ENCODE measurements at places on chromosomes 3 and 15.

DNA sequence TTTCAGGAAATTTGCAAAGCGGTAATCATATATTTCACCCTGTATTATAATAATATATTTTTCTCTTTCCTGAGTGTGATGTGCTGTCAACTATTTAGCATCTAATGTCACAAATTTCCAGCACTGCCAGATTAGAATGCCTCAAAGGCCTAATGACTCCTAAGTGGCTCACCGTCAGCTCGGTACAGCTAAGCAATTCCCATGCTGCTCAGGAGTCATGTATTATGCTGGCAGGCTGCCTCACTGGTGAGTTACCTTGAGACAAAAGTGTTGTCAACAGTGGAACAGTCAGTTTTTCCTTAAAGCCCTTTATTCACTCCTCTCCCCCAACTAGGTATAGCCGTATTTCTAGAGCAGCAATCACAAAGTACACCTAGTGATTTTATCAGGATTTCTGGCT is 83.6 kb downstream of the NSUN3 start:
- DNase-seq: peak; percentile 14

GRCh38 chr3:153885359-153885758 is 235.8 kb upstream of the ARHGEF26 start:
- no peak for DNase-seq

- peak; percentile 45 for DNase-seq
Observed at GRCh38 chr3:52704611-52705437, 767 bp downstream of the GLT8D1 start.

- DNase-seq: peak; percentile 40
Observed at GRCh38 chr15:80585544-80586018, 109.5 kb upstream of the ABHD17C start.

DNA sequence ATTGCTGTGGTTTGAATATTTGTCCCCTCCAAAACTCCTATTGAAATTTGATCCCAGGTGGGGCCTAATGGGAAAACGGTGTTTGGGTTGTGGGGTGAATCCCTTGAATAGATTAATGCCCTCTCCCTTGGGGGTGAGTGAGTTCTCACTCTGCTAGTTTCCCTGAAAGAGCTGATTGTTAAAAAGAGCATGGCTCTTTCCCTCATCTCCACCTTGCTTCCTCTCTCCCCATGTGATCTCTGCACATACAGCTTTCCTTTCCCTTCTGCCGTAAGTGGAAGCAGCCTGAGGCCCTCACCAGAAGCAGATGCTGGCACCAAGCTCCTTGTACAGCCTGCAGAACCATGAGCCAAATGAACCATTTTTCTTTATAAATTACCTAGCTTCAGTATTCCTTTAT is 394.9 kb upstream of the WNT5A start:
- DNase-seq: no peak

DNA sequence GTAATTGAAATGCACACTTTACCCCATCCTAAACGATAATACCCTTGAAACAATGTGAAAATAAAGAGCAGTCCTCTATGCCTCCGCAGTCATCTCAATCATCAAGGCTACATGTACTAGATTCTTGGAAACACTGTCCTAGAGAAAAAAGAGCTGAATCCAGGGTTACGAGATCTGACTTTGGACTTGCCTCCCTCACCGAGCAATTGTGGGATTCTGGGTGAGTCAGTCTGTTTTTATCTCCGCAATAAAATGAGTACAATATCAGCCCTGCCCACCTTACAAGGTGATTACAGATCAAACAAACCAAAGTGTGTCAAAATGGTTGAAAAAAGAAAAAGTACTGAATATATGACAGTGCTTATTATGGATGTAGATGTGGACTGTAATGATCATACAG is 152.3 kb upstream of the SNTN start:
- DNase-seq: no peak

GRCh38 chr3:141055136-141055535 is 4.0 kb downstream of the SPSB4 start:
- no peak for DNase-seq

- DNase-seq: no peak
Observed at GRCh38 chr3:167653760-167654159, at the start of gene WDR49. WDR49 (minus strand) TSS chr3:167653942; CDS start chr3:167653425, 517 bp downstream.

- DNase-seq: no peak
Observed at GRCh38 chr15:61989667-61990066, 70.6 kb downstream of the VPS13C start.

DNA sequence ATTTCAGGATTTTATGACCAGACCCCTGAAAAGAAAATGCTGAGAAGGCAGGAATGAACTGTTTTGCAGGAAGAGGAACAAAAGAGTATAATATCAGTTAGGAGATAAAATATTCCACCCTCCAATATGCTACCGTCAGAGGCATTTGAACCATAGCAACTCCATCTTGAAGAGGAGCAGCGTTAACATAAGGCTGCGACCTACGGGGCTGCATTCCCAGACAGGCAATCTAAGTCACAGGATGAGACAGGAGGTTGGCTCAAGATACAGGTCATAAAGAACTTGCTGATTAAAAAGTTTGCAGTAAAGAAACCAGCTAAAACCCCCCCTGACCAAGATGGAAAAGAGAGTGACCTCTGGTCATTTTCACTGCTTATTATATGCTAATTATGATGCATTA is 22.9 kb downstream of the CCDC39 start:
- no peak for DNase-seq

DNA sequence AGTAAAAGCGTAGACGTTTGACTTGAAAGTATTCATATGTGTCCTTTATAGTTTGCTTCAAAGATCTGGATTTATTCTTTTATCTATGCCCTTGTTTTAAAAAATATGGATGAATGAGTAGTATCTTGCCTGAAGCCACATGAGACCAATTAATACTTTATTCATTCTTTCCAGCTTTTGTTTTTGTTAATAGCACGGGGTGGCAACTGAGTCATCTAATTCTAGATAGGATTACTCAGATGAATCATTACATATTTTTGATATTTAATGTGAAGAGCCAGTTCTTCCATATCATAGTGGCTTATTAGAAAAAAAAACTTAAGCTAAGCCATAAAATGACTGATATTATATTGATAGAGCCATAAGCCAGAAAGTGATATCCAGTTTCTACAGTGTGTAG is 121.9 kb downstream of the BBX start:
- no peak for DNase-seq

- no peak for DNase-seq
Observed at GRCh38 chr3:61996366-61996765, 377.0 kb downstream of the FEZF2 start.

GRCh38 chr15:69573815-69574475 is 121.3 kb downstream of the RPLP1 start:
- peak; percentile 61 for DNase-seq

GRCh38 chr3:187746059-187746441 is 782 bp upstream of the BCL6 start:
- DNase-seq: no peak

DNA sequence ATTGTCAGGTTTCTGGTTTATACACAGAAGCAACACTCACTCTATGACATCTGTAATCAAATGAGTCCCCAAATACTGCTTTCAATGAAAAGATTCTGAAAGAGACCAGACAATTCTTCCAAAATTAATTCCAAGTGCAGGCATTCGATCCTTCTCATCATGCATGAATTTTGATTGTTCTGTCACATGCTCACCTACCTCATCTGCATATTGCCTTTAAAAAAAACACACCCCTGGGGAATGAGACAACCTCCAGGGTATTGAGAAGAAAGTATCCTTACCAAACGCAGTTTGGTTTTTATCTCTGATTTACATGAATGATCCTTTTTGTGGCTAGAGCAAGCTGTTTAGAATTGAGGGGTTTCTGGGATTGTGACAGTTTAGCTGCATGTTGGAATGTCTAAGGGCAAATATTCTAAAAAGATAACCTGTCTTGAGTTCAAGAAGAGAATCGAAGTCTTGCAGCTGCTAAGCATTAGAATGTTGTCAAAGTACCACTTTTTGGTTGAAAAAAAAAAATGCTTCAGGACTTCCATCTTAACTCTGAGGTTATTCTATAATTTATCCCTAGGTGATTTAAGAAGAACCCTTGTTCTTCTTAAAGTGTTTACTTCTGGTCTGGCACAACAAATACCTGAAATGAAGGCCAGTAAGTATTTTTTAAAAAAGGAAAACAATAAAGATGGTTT is 653.1 kb downstream of the RBMS3 start:
- DNase-seq: no peak

DNA sequence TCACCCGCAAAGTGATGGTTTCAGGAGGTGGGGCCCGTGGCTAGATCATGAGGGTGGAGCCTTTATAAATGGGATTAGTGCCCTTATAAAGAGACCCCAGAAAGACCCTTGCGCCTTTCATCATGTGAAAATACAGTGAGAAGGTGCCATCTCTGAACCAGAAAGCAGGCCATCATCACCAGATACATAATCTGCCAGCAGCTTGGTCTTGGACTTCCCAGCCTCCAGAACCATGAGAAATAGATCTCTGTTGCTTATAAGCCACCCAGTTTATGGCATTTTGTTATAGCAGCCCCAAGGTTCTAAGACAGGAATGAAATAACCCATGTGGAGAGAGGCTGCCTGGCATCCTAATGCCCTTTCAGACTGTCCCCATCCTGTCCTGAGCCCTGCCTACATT is 127.8 kb upstream of the SMAD3 start:
- DNase-seq: no peak

GRCh38 chr3:114127517-114127916 is 51.3 kb downstream of the DRD3 start:
- no peak for DNase-seq

- no peak for DNase-seq
Observed at GRCh38 chr3:195003006-195003892, 267.7 kb downstream of the XXYLT1 start.

GRCh38 chr3:141454054-141454453 is 32.8 kb upstream of the RASA2 start:
- DNase-seq: no peak

- DNase-seq: no peak
Observed at GRCh38 chr3:133413161-133414020, 13.5 kb downstream of the BFSP2 start.

GRCh38 chr3:14137445-14137844 is 12.6 kb downstream of the TMEM43 start:
- peak; percentile 80 for DNase-seq

DNA sequence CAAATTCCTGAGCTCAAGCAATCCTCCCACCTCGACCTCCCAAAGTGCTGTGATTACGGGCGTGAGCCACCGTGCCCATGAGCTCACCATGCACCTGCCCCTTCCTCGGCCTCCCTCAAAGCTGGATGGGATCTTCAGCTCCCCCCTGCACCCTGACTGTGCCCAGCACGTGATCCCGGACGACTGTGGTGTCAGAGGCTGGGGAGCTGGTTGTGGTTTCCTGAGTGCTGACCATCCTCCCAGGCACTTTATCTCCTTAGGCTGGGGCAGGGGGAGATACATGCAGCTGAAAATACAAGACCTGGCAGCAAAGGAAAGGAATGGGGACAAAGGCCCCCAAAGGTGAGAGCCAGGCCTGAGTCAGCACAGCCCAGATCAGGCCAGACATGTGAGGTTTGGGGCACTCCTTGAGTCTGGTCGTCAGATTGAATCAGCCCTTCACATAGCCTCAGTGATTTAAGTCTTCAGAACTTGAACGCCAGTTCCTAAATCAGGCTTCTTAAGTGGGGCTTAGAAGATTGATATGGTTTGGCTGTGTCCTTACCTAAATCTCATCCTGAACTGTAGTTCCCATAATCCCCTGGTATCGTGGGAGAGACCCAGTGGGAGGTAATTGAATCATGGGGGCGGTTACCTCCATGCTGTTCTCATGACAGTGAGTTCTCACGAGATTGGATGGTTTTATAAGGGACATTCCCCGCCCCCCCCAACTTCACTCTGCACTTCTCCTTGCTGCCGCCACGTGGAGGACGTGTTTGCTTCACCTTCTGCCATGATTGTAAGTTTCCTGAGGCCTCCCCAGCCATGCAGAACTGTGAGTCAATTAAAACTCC is 35.8 kb downstream of the PRKCD start:
- DNase-seq: peak; percentile 17

DNA sequence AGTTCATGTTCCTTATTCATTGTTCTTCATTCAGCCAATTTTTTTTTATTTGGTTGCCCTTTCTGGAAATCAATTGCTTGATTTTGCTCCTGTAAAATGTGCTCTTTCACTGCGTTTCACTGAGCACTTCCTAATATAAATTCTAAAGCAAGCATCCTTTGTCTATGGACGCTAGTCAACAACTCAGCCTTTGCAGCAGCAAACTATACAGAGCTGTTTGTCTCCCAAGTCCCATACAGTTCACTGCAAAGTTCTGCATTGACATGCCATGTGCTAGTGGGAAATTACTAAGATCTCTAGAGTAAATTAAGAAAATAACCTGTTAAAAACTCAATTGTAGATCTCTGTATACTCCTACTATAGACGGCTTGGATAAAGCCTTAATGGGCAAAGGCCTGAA is 130.1 kb upstream of the BHLHE40 start:
- no peak for DNase-seq

DNA sequence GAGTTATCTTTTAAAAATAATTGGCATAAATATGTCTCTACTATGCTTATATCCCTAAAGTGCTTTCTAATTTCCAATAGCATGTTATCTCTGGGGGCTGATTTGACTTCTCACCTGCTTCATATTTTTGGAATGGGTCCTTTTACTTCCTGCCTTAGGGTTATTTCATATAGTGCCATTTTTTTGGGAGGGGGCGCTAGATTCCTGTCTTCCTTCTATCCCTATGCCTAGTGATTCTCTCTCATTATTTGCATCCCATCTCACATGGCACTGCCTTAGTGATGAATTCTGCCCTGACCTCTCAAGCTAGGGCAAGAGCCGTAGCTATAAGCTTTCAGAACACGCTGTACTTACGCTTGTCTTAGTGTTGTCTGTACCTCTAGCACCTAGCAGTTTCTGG is 150.3 kb upstream of the SLITRK3 start:
- no peak for DNase-seq

GRCh38 chr3:88779482-88779881 is 327.9 kb upstream of the EPHA3 start:
- DNase-seq: no peak

DNA sequence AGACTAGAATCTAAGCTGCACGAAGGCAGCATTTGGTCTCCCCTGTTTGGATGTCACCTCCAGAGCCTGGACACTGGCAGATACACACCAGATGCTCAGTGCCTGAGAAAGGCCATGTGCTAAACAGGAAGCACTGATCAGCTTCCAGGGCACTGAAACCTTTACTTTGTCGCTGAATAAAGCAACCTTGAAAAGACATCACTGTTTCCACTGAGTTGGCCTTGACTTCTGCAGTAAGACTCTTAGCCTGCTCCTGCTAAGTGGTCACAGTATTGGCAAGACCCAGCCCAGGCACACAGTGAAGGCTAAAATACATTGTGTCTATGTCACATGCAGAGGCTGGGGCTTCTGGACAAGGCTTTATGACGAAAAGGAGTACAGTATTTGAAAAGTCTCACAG is 104.3 kb upstream of the ICE2 start:
- no peak for DNase-seq

DNA sequence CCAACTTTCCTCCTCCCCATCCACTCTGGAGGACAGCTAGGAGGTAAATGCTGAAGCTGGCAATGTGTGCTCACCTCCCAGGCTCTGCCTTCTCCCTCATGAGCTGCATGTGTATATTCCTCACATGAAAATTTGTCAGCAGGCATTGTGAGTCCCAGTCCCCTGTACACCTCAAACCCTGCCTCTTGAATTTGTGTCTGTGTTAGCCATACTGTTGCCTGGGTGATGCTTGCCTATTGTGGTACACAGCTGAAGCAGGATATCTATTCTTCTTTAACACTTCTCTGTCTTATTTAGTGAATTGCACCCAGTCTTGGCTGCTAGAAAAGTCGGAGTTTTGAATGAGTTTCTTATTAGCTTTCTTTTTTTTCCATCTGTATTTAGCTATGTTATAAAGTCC is 586.0 kb upstream of the TGFBR2 start:
- no peak for DNase-seq
